ENCODE measurements at places on chromosomes 16 and 17. TPM values are rescaled to one million over a fixed set of nuclear protein-coding genes. Genes with fewer than 3 reads are reported as not detected.

GRCh38 chr17:57016071-57016763, 38.3 kb downstream of the SCPEP1 start:
- no peak for DNase-seq
- peaks cover 4% of the 10 kb centered on the region for H3K4me1 ChIP-seq
- H3K36me3 ChIP-seq: no peaks in the 10 kb centered on the region

DNA sequence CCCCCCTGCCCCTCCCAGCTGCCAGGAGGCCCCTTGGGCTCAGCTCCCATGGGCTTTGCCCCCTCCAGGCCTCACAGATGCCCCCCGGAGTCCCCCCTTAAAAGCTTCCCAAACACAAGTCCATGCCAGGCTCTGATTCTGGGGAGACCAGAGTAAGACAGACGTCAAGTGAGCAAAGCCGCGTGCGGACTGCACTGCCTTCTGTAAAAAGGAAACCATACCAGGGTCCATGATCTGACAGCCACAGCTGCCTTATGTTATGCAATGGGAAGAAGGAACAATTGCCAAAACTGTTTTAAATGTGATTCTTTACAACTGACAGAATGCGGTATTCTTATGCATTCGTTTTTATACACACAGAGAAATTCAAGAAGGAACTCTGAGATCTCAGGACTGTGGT, 17.9 kb upstream of the HEXD start:
- no peaks in the 10 kb centered on the region for H3K27me3 ChIP-seq
- H3K36me3 ChIP-seq: peaks cover 12% of the 10 kb centered on the region
- no peak overlapping the region for H3K27ac ChIP-seq
- H3K4me1 ChIP-seq: no peaks in the 10 kb centered on the region
- no peak overlapping the region for H3K4me3 ChIP-seq
- DNase-seq: no peak

GRCh38 chr17:4577386-4577993, 6.8 kb upstream of the SMTNL2 start:
- no peaks in the 10 kb centered on the region for H3K4me1 ChIP-seq
- H3K4me3 ChIP-seq: no peak overlapping the region
- H3K27me3 ChIP-seq: no peaks in the 10 kb centered on the region
- no peak for DNase-seq
- no peaks in the 10 kb centered on the region for H3K36me3 ChIP-seq
- H3K27ac ChIP-seq: no peak overlapping the region

DNA sequence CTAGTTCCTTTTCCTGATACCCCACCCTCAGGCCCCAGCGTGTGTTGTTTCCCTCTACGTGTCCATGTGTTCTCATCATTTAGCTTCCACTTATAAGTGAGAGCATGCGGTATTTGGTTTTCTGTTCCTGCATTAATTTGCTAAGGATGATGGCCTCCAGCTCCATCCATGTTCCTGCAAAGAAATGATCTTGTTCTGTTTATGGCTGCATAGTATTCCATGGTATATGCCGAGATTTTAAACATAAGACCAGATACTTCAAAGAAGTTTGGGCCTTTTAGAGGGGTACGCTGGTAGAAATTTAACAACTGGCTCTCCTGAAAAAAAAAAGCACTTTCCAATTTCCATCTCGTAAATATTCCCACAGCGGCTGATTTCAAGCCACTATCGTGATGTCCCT, 59.8 kb downstream of the IRF8 start:
- no peak overlapping the region for H3K4me3 ChIP-seq
- no peaks in the 10 kb centered on the region for H3K4me1 ChIP-seq
- DNase-seq: no peak

- peak overlapping the region; percentile 55 for H3K4me3 ChIP-seq
- no peaks in the 10 kb centered on the region for H3K36me3 ChIP-seq
- H3K4me1 ChIP-seq: peaks cover 9% of the 10 kb centered on the region
- DNase-seq: peak; percentile 94
- no peaks in the 10 kb centered on the region for H3K27me3 ChIP-seq
Measured at GRCh38 chr17:8220783-8221662, 10.6 kb upstream of the AURKB start.

- peak; percentile 86 for DNase-seq
- H3K4me1 ChIP-seq: no peaks in the 10 kb centered on the region
- H3K27me3 ChIP-seq: no peaks in the 10 kb centered on the region
- H3K4me3 ChIP-seq: peak overlapping the region; percentile 60
Measured at GRCh38 chr16:81076566-81077075, 417 bp downstream of the C16orf46 start.

GRCh38 chr16:85908444-85908843, 9.5 kb downstream of the IRF8 start:
- H3K4me3 ChIP-seq: no peak overlapping the region
- H3K4me1 ChIP-seq: no peaks in the 10 kb centered on the region
- no peaks in the 10 kb centered on the region for H3K36me3 ChIP-seq
- H3K27ac ChIP-seq: no peak overlapping the region
- DNase-seq: no peak

RAMP2 gene
- 16.3 TPM for total RNA-seq

BOLA2 gene
- total RNA-seq: 8.6 TPM

MEAK7 gene
- 12.4 TPM for total RNA-seq

DNA sequence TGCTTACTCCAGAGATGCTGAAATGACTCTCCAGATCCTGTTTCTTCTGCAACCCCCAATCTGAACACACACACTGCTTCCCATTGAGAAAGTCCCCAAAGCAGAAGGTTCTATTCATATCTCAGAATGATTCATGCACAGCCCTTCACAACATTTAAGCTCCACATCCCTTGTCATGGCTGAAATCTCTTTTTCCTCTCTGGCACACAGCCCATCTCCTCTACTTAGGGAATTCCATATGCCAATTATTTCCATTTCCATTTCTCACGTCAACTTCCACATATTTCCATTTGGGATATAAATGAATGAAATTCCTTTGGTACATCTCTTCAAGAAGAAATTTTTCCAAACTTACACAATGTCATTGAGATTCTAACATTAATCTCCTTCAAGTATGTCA, 119.6 kb downstream of the CDH11 start:
- H3K4me1 ChIP-seq: no peaks in the 10 kb centered on the region
- H3K27me3 ChIP-seq: no peaks in the 10 kb centered on the region
- H3K27ac ChIP-seq: no peak overlapping the region
- H3K4me3 ChIP-seq: no peak overlapping the region
- H3K36me3 ChIP-seq: no peaks in the 10 kb centered on the region

- no peak overlapping the region for H3K4me3 ChIP-seq
- H3K4me1 ChIP-seq: no peaks in the 10 kb centered on the region
- no peaks in the 10 kb centered on the region for H3K36me3 ChIP-seq
- peaks cover 2% of the 10 kb centered on the region for H3K27me3 ChIP-seq
- H3K27ac ChIP-seq: no peak overlapping the region
- DNase-seq: no peak
Measured at GRCh38 chr17:33338242-33338641, 45.1 kb upstream of the ASIC2 start.

GCGR gene
- total RNA-seq: 0.97 TPM

DNA sequence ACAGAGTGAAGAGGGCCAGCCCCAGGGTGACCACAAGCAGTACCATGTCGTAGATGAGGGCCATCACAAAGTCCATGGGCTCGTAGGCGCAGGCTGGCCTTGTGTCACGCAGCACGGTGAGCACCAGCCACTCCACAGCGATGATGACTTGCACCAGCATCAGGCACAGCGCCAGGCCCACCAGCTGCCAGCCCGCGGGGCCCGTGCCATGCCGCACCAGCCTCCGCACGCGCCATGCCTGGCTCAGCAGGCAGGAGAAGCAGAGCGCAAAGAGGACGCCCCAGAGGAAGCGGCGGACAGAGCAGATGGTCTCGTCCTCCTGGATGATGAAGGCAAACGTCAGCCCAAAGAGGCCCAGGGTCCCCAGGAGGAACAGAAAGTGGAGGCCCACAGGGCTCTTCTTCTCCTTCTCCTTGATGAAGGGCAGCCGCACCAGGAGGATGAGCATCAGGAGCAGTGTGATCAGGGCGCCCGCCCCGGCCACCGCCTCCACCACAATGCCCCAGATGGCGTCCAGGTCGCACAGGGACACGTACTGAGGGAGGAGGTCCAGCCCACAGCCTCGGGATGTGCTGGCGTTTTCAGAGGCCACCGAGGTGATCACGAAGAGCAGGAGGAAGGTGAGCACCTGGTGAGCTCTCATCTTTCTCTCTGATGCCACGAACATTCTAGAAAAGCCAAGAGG, 12.3 kb downstream of the GPRC5B start:
- no peak overlapping the region for H3K4me3 ChIP-seq
- no peaks in the 10 kb centered on the region for H3K4me1 ChIP-seq
- no peaks in the 10 kb centered on the region for H3K36me3 ChIP-seq
- no peak overlapping the region for H3K27ac ChIP-seq

Data from prostate gland (tissue), 2 donors.